CD4-positive, alpha-beta T cell treated with Interleukin-17A for 1 hour (primary cell): ENCODE measurements at places on chromosomes 7 and 10.

- no peak for DNase-seq
Measured at GRCh38 chr7:72476608-72477305, 64.6 kb upstream of the CALN1 start.

- DNase-seq = no peak
Measured at GRCh38 chr10:123883673-123884320, 7.8 kb downstream of the CPXM2 start.

DNA sequence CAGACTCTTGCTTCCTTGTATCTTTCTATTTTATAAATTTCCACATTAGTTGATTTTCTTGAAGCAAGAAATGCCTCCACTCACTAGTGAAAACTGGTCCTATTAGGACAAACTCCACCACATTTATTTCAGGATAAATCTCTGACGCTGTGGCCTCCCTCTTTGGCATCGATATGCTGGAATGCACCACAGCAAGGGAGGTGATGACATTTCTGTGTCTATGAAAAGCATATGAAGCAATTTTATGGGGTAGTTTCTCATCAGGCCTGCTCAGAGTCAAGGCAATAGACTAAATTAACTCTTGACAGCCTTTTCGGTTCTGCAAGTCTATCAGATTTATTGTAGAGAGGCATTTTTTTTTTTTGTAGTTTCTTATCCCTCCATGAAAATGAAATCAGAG is 304.4 kb downstream of the ZEB1 start:
- DNase-seq = no peak

GRCh38 chr7:102189756-102190155 is 96.9 kb upstream of the SH2B2 start:
- DNase-seq = no peak

GRCh38 chr10:104563548-104563947 is 77.5 kb upstream of the SORCS3 start:
- no peak for DNase-seq

GRCh38 chr7:81081616-81082015 is 162.8 kb upstream of the SEMA3C start:
- DNase-seq = no peak

DNA sequence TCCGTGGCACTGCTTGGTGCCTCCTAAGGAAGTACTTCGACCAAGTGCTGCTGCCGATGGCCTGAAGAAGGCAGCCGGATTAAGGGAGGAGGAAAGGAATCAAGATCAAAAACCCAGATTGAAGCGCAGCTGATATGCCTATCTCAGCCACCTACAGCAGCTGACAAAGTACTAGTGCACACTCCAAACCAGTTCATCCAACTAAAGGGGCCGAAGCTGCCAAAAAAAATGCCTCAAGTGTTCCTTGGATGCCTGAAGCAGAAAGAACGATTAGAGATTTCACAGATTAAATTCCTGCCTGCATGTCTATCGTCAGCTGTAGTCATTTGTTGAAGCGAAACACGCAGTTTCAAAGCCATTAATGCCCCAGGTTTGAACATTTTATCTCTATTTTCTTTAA is 65.7 kb downstream of the TNRC18 start:
- no peak for DNase-seq

- DNase-seq = no peak
Measured at GRCh38 chr7:146982482-146982881, 865.9 kb downstream of the CNTNAP2 start.

- DNase-seq = no peak
Measured at GRCh38 chr10:116691635-116692034, 50.7 kb downstream of the HSPA12A start.

- no peak for DNase-seq
Measured at GRCh38 chr10:36717118-36717517, 408.3 kb upstream of the ANKRD30A start.

DNA sequence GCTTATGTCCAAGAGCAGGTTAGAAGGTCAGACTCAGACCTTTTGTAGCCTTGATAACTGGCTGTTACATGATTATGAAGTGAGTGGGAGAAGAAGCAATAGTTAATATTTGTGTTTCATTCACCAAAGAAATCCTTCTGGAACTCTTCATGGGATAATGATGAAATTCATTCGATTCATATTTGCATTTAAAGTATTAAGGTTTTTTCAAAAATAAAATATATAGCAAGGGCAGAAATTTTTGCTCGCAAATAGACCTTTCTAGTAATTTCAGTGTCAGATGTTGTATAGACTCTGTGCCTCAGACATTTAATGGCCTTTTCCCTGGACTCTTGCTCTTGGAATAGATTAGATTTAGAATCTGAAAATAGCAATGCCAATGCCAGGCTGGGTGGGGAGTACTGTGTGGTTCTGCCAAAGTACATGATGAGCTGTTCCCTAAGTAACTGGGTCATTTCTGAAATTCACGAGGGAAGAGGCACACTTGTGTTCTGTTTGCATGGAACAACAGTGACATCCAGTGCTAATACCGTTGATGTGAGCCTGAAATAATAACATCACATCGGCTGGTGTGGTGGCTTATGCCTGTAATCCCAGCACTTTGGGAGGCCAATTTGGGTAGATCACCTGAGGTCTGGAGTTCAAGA is 119.2 kb downstream of the MBL2 start:
- DNase-seq = no peak
